ENCODE measurements at places on chromosomes 16 and 17.

DNA sequence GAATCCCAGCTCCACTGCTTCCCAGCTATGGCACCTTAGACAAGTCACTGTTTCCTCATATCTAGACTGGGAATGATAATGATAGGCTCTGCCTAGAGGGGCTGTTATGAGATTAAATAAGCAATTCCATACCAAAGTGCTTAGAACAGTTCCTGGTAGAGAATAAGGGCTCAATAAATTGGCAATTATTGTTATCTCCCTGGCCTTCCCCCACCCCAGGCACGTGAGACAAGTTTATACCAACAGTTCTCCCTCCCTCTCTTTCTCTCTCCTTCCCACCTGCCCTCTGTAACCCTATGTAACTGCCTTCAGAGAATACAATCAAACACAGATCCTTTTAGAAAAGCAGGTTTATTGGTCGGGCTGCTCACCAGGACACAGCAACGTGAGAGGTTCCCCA, 13.9 kb upstream of the STAT3 start:
- no peak for DNase-seq

- DNase-seq: peak; percentile 86
Observed at GRCh38 chr17:13727441-13728171, 125.9 kb upstream of the HS3ST3A1 start.

DNA sequence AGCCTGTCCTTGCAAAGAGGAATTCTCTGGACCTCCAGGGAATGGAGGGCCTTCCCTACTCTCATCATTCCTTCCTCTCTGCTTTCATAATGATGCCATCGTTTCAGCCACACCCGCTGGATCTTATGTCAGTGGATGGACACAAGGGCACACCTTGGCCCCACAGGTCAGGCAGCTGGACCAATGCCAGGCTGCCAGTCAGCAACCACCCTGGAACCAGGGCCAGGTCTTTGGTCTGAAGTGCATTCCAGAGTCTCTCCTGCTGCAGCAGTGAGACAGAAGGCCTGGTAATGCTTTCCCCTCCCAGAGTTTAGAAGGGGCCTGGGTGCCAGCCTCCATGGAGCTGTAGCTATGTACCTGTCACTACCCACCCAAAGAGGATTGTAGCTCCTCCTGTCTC, 7.4 kb downstream of the C1QL1 start:
- no peak for DNase-seq

GRCh38 chr17:10325031-10325695, 47.6 kb downstream of the MYH13 start:
- peak; percentile 24 for DNase-seq

DNA sequence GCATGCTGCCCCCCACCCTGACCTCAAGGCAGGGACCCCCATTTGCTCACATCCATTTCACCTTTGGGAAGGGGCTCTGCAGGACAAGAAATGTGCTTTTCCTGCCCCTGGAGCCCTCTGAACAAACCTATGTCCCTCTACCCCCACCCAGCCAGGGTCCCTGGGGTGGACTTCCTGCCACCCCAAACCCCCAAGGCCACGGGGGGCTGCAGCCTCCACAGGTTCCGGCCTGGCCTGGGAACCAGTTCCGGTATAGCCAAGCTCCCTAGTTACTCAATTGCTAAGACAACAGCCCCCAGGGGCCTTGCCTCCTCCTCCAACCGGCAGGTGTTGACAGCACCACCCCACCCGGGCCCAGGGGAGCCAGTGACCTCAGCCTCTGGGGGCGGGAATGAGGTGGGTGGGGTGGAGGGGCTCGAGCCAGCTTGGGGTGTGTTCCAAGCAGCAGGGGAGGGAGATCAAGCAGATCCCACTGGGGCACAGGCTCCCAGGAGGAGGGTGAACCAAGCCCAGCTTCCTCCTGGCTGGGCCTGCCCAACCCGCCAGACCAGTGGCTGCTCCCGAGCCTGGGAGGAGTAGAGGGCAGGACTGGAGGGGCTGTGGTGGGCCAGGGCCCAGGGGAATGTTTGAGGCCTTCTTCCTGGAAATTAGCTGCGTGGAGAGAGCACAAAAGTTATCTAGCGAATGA, 6.6 kb downstream of the PNMT start:
- peak; percentile 71 for DNase-seq

DNA sequence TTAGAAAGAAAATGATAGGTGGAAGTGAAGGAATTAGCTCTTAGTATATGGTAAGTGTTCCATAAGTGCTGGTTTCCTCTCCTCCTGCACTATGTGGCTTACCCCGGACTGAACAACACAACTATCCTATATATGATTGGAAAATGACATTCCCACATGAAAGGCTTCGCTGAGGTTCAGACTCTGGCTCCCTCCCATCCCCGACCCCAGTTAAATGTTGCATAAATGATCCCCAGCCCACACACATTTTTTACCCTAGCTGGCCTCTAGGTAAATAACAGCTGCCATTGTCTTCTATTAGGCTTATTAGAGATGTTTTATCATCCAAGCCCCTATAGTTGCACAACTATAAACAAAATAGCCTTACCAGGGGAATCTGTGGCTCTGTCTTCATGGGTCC, 495.6 kb upstream of the CDH11 start:
- no peak for DNase-seq

DNA sequence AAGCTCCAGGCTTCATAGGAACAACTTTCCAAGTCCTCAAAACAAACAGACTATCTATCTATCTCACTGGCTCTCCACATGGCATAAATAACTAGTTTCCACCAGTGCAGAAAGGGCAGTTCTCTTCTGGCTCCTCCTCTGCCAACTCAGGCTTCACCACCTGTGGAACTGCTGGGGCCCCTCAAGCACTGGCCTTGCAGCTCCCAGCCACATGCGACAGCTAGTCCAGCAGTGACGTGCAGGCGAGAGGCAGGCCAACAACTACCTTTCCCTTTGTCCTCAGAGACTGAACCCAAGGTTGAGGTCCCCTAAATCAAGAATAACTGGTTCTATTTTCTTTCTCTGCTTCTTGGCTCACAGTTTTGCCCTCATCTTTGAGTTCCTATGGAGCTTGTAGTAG, 137.6 kb downstream of the AATF start:
- DNase-seq: no peak

DNA sequence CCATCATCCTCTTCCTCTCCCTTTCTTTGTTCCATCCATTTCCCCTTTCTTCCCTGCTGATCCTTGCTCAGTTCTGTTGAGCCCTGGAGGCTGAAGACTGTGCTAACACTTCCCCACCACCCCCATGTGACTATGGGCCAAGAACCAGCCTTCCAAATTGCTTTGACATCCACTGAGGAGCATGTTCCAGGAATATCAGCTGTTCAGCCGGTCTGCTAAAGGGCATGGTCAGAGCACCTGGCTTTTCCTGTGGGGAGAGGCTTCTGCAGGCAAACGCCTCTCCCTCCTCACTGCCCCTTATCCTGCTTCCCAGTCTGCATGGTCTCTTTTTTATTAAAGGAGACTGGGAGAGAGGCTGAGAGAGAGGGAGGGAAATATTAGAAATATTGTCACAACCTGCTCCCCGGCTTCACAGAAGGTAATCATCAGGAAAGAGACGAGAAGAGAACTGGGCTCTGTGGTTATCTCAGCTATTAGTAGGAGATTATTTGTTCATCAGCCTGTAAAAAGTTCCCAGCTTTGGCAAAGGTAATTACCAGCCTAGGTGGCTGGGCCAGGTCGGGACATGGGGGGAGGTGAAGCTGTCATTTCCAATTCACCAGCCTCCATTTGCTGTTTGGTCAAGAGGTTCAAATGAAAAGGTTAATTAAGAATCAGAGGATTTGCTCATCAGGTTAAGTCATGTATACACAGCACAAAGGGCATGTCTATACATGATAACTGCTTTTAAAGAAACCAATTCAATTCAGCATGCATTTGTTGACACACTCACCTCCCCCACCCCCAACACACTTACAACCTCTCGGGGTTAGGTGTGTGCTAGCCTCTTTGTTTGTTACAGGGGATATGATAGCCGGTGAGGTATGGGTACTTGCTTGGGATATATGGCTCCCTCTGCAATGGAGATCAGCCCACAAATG, 83.7 kb upstream of the CRHR1 start:
- DNase-seq: no peak

- peak; percentile 71 for DNase-seq
Observed at GRCh38 chr16:84839956-84840355, 20.2 kb downstream of the CRISPLD2 start.

Measured in cardiac fibroblast (primary cell).